Cardiac muscle cell (in vitro differentiated cells and primary cell): ENCODE measurements at places on chromosomes 1 and 21. TPM values are rescaled to one million over a fixed set of nuclear protein-coding genes. Genes with fewer than 3 reads are reported as not detected.

DNA sequence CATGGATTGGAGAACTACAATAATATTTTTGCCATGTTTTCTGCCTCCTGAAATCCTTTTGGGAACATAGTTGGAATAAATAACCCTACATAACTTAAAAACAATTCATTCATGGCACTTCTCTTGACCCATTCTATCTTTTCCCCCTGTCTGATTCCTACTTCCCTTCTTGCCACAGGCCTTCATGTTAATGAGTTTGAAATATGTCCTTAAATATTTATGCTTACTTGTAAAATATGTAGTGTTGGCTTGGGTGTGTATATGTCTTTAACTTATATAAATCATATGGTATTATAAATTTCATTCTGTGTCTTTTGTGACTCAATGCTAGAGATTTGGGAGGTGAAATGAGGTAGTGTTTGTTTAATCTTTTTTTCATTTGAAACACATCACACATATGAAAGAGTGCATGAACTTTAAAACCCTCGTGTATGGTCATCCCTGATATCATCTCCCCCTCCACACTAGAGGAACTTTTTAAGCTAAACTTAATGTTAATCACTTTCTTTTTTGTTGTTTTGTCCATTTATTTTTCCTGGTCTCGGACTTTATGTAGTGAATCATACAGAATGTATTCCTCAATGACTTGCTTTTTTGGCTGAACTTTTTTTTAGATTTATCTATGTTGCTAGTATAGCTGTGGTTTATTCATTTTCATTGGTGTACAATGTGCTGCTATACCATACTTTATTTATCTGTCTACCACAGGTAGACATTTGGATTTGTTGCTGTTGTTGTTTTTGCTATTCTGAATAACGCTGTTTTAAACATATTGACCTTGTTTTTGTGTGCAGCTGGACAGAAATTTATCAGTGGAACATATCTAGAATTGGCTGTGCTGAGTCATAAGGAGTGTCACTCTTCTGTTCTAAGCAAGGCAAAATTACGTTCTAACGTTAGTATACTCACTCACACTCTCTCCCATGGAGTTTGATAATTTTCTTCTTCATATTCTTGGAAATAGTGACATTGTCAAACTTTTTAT is 441.6 kb downstream of the PLPP3 start:
- peak; percentile 40 for DNase-seq
- H3K36me3 ChIP-seq: no peaks in the 10 kb centered on the region
- no peak overlapping the region for H3K27ac ChIP-seq
- no peak overlapping the region for H3K4me3 ChIP-seq

GRCh38 chr1:165218731-165219130 is 137.8 kb downstream of the LMX1A start:
- no peak overlapping the region for H3K27ac ChIP-seq
- no peaks in the 10 kb centered on the region for H3K4me1 ChIP-seq
- no peak overlapping the region for H3K4me3 ChIP-seq
- H3K27me3 ChIP-seq: no peaks in the 10 kb centered on the region
- no peaks in the 10 kb centered on the region for H3K36me3 ChIP-seq

GRCh38 chr1:41799723-41800122 is 119.0 kb downstream of the HIVEP3 start:
- H3K4me3 ChIP-seq: no peak overlapping the region
- H3K4me1 ChIP-seq: no peaks in the 10 kb centered on the region
- no peaks in the 10 kb centered on the region for H3K27me3 ChIP-seq
- peak; percentile 16 for DNase-seq
- H3K36me3 ChIP-seq: no peaks in the 10 kb centered on the region

- no peak overlapping the region for H3K4me3 ChIP-seq
- H3K36me3 ChIP-seq: no peaks in the 10 kb centered on the region
- no peak for DNase-seq
Measured at GRCh38 chr1:27179979-27180378, 25.1 kb upstream of the SLC9A1 start.

- no peaks in the 10 kb centered on the region for H3K36me3 ChIP-seq
- no peak for DNase-seq
- H3K4me3 ChIP-seq: no peak overlapping the region
Measured at GRCh38 chr1:234067581-234068337, 163.3 kb downstream of the SLC35F3 start.

GRCh38 chr1:21752186-21752585 is 30.8 kb downstream of the USP48 start:
- peaks cover 8% of the 10 kb centered on the region for H3K4me1 ChIP-seq
- no peak for DNase-seq
- H3K27ac ChIP-seq: no peak overlapping the region
- peaks cover 33% of the 10 kb centered on the region for H3K36me3 ChIP-seq
- no peaks in the 10 kb centered on the region for H3K27me3 ChIP-seq

DNA sequence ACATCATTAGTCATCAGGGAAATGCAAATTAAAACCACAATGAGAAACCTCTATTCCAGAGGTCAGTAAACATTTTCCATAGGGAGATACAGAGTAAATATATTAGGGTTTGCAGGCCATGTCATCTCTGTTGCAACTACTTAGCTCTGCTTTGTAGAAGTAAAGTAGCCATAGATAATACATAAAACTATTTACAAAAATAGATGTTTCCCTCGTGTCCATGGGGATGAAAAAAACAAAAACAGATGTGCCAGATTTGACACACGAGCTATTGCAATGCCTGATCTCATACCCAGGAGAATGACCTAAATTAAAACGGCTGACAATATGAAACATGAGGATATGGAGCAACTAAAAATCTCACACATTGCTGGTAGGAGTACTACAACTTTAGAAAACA is 17.3 kb downstream of the LTN1 start:
- no peak overlapping the region for H3K4me3 ChIP-seq
- H3K27ac ChIP-seq: no peak overlapping the region
- H3K27me3 ChIP-seq: no peaks in the 10 kb centered on the region

- no peak overlapping the region for H3K4me3 ChIP-seq
- H3K27me3 ChIP-seq: peaks cover 3% of the 10 kb centered on the region
- no peaks in the 10 kb centered on the region for H3K4me1 ChIP-seq
- H3K36me3 ChIP-seq: no peaks in the 10 kb centered on the region
- no peak overlapping the region for H3K27ac ChIP-seq
- DNase-seq: no peak
Measured at GRCh38 chr1:229363723-229364122, 20.9 kb upstream of the CCSAP start.

- H3K4me1 ChIP-seq: peaks cover 31% of the 10 kb centered on the region
- no peaks in the 10 kb centered on the region for H3K36me3 ChIP-seq
- DNase-seq: no peak
- H3K27me3 ChIP-seq: no peaks in the 10 kb centered on the region
- H3K4me3 ChIP-seq: no peak overlapping the region
- no peak overlapping the region for H3K27ac ChIP-seq
Measured at GRCh38 chr1:179101566-179101965, 19.7 kb downstream of the TOR3A start.

DNA sequence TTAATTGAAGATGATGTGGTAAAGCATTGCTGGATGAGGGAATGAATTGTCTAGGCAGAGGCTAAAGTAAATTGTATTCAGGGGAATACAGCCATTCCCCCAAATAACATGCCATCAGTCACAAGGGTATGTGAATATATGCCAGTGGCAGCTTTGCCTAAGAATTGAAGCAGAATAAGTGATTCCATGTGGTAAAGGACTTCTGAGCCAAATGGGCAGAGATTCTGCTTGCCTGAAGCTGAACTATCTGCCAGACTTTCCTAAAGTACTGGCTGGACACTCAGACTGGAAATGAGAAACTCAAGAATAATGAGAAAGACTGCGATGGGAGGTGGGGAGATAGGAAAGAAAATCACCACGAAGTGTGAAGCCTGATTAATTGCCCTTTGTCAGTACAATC is 2.4 kb downstream of the LIX1L start:
- H3K4me3 ChIP-seq: no peak overlapping the region
- no peak overlapping the region for H3K27ac ChIP-seq
- H3K36me3 ChIP-seq: no peaks in the 10 kb centered on the region
- H3K27me3 ChIP-seq: peaks cover 3% of the 10 kb centered on the region
- DNase-seq: peak; percentile 24

GRCh38 chr1:97567000-97567749 is 353.7 kb downstream of the DPYD start:
- H3K27me3 ChIP-seq: no peaks in the 10 kb centered on the region
- H3K27ac ChIP-seq: peak overlapping the region; percentile 22
- no peaks in the 10 kb centered on the region for H3K36me3 ChIP-seq
- H3K4me3 ChIP-seq: no peak overlapping the region

DNA sequence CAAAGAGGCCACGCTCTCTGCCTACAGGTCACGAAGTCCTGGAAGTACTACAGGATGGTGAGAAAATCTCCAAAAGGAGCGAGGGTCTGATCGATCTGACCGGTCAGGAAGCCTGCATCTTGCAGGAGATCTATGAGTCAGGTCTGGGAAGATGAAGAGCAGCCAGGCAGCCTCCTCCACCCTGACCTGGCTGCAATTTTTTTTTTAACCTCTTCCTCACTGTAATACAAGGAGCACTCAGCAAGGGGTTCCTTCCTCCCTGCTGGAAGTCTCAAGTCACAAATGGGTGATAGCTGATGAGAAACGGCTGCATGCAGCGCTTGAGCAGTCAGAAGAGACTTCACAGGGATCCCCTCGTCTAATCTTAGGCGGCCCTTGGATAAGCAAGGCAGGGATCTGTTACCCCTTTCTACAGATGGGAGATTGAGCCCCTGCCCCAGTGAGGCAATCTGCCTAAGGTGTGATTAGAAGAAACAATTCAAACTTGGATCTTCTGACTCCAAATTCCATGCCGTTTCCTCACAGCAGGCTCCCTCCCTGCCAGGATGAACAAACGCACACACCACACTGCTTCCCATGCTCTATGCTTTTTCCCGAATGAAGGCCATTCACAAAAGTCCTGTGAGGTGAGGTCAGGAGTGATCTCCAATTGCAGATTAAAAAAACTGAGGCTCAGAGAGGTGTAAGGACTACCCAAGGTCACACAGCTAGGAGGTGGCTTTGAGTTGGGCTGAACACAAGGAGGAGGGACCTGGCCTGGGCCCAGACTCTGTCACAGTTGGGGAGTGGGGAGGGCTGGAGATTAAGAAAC is 48.3 kb downstream of the ECE1 start:
- H3K4me3 ChIP-seq: no peak overlapping the region
- no peaks in the 10 kb centered on the region for H3K27me3 ChIP-seq
- H3K27ac ChIP-seq: no peak overlapping the region
- DNase-seq: no peak
- peaks cover 13% of the 10 kb centered on the region for H3K4me1 ChIP-seq

DNA sequence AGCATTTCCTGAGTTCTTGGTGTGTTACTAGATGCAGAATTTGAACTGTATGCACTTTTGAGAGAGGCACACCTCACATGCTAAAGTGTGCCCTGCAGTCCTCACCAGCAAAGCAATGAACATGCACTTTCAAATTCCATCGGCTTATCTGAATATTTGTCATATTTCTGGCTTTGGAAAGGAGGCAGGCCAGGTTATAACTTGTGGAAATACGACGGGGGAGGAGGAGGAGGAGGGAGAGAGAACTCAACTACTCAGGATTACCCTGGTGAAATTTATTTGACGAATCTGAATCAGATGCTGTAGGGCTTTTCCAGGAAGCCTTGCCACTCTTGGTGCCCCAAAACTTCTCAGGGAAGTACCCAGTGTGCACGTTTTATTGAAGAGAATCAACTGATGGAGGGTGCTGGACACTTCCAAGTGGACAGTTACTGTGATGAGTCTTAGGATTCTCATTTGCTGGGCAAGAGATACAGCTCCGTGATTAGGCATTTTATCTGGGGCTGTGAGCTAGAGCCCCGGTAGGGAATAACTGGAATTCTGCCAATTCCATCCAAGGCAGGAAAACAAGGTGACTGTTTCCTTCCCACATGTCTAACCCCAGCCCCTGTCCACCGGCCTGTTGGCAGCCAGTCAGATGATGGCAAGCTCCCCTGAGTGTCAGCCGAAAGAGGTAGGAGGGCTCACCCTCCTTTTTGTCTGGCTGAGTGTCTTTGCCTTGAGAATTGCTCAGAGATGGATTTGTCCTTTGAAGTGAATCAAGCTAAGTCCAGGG is 3.8 kb downstream of the PDPN start:
- H3K27ac ChIP-seq: no peak overlapping the region
- H3K27me3 ChIP-seq: peaks cover 6% of the 10 kb centered on the region
- DNase-seq: peak; percentile 51

GRCh38 chr1:202130297-202130721 is 7.6 kb downstream of the GPR37L1 start:
- no peak for DNase-seq
- no peak overlapping the region for H3K27ac ChIP-seq
- no peaks in the 10 kb centered on the region for H3K27me3 ChIP-seq
- H3K36me3 ChIP-seq: peaks cover 8% of the 10 kb centered on the region

DNA sequence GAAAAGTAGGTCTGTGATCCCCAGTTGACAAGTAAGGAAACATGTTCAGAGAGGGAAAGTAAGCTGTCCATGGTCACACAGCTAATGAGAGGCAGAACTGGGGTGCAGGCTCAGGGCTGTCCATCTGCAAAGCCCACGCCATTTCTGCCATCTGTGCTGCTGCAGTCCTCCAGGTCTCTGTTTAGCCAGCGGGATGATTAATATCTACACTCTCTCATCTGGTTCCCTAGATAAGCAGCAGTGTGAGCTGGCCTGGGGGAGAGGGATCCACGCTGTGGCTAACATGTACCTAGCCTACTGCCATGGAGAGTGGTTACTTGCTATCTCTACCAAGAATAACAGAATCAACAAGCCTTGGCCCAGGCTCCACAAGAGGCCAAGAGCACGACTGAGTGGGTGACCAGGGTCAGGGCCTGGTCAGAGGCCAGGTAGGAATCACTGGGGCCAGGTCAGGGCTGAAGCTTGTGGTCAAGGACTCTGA is 75.2 kb downstream of the TRABD2B start:
- DNase-seq: no peak
- H3K27me3 ChIP-seq: no peaks in the 10 kb centered on the region
- no peak overlapping the region for H3K27ac ChIP-seq
- no peak overlapping the region for H3K4me3 ChIP-seq
- no peaks in the 10 kb centered on the region for H3K36me3 ChIP-seq
- no peaks in the 10 kb centered on the region for H3K4me1 ChIP-seq

- no peak overlapping the region for H3K4me3 ChIP-seq
- peak; percentile 82 for DNase-seq
- no peak overlapping the region for H3K27ac ChIP-seq
- H3K27me3 ChIP-seq: no peaks in the 10 kb centered on the region
Measured at GRCh38 chr1:56897150-56898004, 42.8 kb downstream of the C8A start.

- no peaks in the 10 kb centered on the region for H3K27me3 ChIP-seq
- no peak for DNase-seq
- no peaks in the 10 kb centered on the region for H3K4me1 ChIP-seq
- no peaks in the 10 kb centered on the region for H3K36me3 ChIP-seq
- no peak overlapping the region for H3K4me3 ChIP-seq
Measured at GRCh38 chr1:116737855-116738321, 16.3 kb upstream of the CD2 start.

GRCh38 chr1:213414346-213414745 is 363.3 kb downstream of the RPS6KC1 start:
- H3K36me3 ChIP-seq: no peaks in the 10 kb centered on the region
- no peak for DNase-seq
- peaks cover 8% of the 10 kb centered on the region for H3K4me1 ChIP-seq
- no peak overlapping the region for H3K27ac ChIP-seq
- no peaks in the 10 kb centered on the region for H3K27me3 ChIP-seq

GRCh38 chr1:182059936-182060335 is 1.6 kb downstream of the ZNF648 start:
- H3K36me3 ChIP-seq: no peaks in the 10 kb centered on the region
- no peaks in the 10 kb centered on the region for H3K27me3 ChIP-seq
- no peaks in the 10 kb centered on the region for H3K4me1 ChIP-seq
- H3K27ac ChIP-seq: no peak overlapping the region
- no peak for DNase-seq

Gene C4BPA
- not detected in 2 replicates for polyA plus RNA-seq

Gene TNFSF18
- polyA plus RNA-seq: 0.34 TPM in 1 of 2 replicates, not detected in the other

Gene FAM72C
- 3.3 and 16.0 TPM in 2 replicates for polyA plus RNA-seq

Gene TMEM81
- 1.1 and 2.1 TPM in 2 replicates for polyA plus RNA-seq

Gene PKP1
- not detected in 2 replicates for polyA plus RNA-seq

Gene LCE2D
- not detected in 2 replicates for polyA plus RNA-seq

Gene GFI1
- polyA plus RNA-seq: not detected in 2 replicates

Gene SPRR2A
- polyA plus RNA-seq: not detected in 2 replicates

Gene C1orf185
- polyA plus RNA-seq: not detected in 2 replicates

Gene MYOM3
- polyA plus RNA-seq: 0.51 TPM in 1 of 2 replicates, not detected in the other
